Fibroblast of lung (primary cell): ENCODE measurements at places on chromosomes 2 and 18. TPM values are rescaled to one million over a fixed set of nuclear protein-coding genes. Genes with fewer than 3 reads are reported as not detected.

Gene ONECUT2
- under 0.01 TPM in 2 replicates for total RNA-seq

DNA sequence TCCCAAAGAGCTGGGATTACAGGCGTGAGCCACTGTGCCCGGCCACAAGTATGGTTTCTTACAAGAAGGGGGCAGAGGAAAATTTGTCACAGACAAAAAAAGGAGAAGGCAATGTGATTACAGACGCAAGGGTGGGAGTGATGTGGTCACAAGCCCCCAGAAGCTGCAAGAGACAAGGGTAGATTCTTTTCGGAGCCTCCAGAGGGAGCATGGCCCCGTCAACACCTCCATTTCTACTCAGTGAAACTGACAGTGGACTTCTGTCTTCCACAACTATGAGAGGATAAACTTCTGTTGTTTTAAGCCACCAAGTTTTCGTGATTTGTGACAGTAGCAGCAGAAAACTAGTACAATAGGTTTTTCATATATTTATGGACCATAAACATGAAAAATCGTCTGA is 2.1 kb upstream of the TCF7L1 start:
- H3K36me3 ChIP-seq, result no peaks in the 10 kb centered on the region
- H3K4me3 ChIP-seq, result no peak overlapping the region
- no peaks in the 10 kb centered on the region for H3K27me3 ChIP-seq
- DNase-seq, result peak; percentile 35
- peaks cover 4% of the 10 kb centered on the region for H3K4me1 ChIP-seq
- H3K27ac ChIP-seq, result no peak overlapping the region

DNA sequence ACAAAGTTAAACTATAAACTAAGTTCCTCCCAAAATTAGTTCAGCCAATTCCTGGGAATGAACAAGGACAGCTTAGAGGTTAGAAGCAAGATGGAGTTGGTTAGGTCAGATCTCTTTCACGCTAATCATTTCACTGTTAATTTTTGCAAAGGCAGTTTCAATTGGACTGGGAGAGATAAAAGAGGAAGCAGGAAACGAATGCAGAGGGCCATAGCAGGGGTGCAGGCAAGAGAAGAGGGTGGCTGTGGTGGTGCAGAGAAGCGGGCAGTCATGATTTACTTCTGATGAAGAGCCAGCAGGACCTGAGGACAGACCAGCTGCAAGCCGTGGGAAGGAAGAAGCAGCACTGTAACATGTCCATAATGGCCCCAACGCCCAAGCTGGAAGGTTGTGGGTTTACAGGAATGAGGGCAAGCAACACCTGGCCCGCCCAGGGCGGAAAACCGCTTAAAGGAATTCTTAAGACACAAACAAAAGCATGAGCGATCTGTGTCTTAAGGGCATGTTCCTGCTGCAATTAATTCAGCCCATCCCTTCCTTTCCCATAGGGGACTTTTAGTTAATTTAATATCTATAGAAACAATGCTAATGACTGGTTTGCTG is 4.1 kb upstream of the RMP24 start:
- no peak overlapping the region for H3K27ac ChIP-seq
- H3K36me3 ChIP-seq, result no peaks in the 10 kb centered on the region
- H3K27me3 ChIP-seq, result no peaks in the 10 kb centered on the region
- peaks cover 1% of the 10 kb centered on the region for H3K4me1 ChIP-seq

Gene VIT
- 0.17 and 0.77 TPM in 2 replicates for total RNA-seq

Gene GATA6
- total RNA-seq, result 6.3 and 10.0 TPM in 2 replicates

DNA sequence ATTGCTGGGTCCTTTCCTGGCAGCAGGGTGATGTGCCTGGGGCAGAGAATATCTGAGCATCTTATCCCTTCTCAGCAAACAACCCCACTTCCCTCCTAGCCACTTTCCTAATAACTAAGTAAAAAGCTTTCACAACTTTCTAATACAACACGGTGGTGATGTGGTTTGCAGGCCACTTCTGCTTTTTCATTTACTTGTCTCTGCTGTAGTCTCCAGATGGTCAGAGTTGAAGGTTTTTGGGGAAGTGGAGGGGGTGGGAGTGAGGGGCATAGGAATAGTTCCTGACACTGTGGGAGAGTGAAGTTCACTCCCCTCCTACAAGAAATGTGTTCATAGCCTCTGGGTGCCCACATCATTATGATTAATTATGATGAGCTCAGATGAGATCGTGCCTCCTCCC is 11.6 kb downstream of the OXER1 start:
- H3K27ac ChIP-seq, result no peak overlapping the region
- no peaks in the 10 kb centered on the region for H3K27me3 ChIP-seq
- DNase-seq, result no peak

DNA sequence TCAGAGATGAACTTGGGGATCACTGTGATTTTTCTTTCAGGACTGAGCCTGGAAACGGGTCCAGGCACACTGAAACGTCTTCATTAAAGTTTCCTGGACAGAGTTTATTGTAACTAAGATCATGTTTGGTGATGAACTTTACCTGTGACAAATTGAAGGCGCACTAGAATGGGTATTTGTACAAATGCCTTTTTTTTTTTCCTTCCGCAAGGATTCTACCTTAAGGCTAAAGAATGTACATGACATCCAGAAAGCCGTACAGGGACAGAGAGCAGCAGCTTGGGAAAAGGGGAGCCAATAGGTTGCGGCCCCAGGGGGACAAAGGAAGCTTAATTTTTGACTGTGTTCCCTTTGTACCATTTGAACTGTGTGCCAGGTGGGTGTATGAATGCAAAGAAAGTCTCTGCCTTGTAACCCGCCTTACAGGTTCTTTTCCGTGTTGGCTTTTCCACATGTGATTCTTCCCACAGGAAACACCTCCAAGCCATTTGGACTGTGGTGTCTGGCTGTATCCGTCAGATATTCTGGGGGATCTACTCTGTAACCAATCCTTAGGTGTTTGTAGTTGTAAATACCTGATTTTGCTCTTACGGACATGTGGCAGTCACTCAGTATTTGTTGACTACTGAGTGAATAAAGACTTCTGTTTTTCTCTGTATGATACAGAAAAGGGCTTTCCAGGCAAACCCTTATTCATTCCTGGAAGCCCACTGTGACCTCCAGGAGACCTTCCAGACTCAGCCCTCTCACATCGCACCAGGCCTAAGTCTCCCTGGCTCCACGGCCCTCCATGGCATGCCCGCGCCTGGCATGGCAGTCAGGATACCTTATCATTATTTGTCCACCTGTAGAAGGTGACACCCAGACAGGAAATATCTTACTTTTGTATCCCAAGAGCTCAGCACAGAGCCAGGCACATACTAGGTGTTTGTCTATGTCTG is 1.1 kb downstream of the LRRFIP1 start:
- DNase-seq, result no peak
- H3K27ac ChIP-seq, result peak overlapping the region; percentile 11
- peak overlapping the region; percentile 88 for H3K4me3 ChIP-seq
- peaks cover 2% of the 10 kb centered on the region for H3K27me3 ChIP-seq

DNA sequence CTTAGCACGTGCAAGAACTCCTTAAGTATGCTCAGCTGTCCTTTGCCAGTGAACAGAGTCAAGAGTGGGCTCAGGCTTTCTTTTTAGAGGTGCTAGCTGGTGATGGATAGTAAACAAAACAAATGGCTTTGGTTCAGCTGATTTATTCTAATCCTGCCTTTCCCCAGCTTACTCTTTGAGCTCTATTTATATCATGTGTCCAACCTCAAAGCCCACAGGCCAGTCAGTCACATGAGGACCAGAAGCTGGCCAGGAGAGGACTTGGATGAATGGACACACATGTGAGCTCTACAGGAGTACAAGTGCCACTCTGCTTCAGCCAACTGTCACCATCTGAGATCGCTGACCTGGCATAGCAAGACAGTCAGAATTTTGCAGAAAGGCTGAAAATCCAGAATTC is 59.4 kb downstream of the STK39 start:
- no peaks in the 10 kb centered on the region for H3K27me3 ChIP-seq
- no peak overlapping the region for H3K4me3 ChIP-seq
- no peak for DNase-seq
- H3K4me1 ChIP-seq, result peaks cover 6% of the 10 kb centered on the region

Gene PARD3B
- 14.9 and 20.6 TPM in 2 replicates for total RNA-seq

GRCh38 chr2:42199002-42199401 is 29.8 kb downstream of the EML4 start:
- peaks cover 12% of the 10 kb centered on the region for H3K4me1 ChIP-seq
- no peaks in the 10 kb centered on the region for H3K27me3 ChIP-seq
- H3K4me3 ChIP-seq, result no peak overlapping the region
- no peak for DNase-seq
- H3K27ac ChIP-seq, result no peak overlapping the region

- no peak overlapping the region for H3K27ac ChIP-seq
- H3K36me3 ChIP-seq, result no peaks in the 10 kb centered on the region
- DNase-seq, result no peak
These were observed 94.0 kb upstream of the STON1 start for GRCh38 chr2:48435909-48436308.

GRCh38 chr18:50687491-50687890 is 127.6 kb downstream of the MAPK4 start:
- no peak for DNase-seq
- no peaks in the 10 kb centered on the region for H3K4me1 ChIP-seq

DNA sequence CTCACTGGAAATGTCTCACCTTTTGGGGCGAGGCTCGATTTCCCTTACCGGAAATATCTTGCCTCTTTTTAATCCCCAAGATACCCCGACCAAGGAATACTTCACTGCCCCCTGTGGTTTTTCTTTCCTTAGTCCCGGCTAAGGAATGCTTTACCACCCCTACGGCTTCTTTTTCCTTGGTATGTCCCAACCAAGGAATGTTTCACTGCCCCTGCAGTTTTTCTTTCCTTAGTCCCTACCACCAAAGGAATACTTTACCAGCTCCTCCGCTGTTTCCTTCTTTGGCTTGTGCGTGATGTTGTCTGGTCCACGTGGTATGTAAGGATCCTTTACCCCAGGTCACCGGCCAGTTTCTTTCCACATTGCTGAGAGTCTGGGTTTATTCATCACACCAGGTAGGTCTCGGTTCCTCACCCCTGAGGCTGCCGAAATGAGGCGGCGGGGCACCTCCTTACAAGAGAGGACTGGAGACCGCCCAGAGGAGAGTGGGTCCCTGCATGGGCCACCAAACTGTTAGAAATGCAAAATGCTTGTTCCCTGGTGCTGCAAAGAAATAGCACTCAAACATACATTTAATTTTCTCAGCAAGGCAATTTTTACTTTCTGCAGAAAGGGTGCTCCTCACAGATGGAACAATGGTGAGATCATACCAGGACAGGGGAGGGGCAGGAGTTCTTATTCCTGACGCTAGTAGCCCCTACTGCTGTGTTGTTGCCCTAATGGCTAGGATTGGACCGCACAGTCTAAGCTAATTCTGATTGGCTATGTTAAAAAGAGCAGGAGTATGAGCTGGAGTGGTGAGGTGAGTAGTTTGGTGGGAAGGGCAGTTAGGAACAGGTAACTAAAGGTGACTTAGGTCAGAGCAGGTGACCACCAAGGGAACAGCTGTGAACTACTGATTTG is 33.4 kb upstream of the CLASP1 start:
- no peak overlapping the region for H3K4me3 ChIP-seq
- H3K27ac ChIP-seq, result no peak overlapping the region
- no peaks in the 10 kb centered on the region for H3K4me1 ChIP-seq
- H3K27me3 ChIP-seq, result no peaks in the 10 kb centered on the region

DNA sequence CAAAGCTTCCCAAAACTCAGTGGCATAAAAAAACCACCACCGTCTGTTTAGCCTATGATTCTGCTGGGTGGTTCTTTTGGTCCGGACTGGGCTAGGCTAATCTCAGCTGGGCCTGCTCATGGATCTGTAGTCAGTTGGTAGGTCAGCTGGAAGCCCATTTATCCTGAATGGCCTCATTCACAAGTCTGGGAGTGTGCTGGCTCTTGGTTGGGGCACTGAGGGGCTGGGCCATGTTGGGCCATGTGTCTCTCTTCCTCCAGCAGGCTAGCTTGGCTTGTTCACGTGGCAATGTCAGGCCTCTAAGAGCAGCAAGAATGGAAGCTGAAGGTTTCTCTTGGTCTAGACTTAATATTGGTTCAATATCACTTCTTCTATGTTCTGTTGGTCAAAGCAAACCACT is 95.7 kb upstream of the HS6ST1 start:
- no peak overlapping the region for H3K4me3 ChIP-seq
- no peak overlapping the region for H3K27ac ChIP-seq
- H3K4me1 ChIP-seq, result peaks cover under 1% of the 10 kb centered on the region
- H3K27me3 ChIP-seq, result no peaks in the 10 kb centered on the region
- DNase-seq, result no peak
- no peaks in the 10 kb centered on the region for H3K36me3 ChIP-seq

Gene CLIP4
- 123 and 127 TPM in 2 replicates for total RNA-seq

DNA sequence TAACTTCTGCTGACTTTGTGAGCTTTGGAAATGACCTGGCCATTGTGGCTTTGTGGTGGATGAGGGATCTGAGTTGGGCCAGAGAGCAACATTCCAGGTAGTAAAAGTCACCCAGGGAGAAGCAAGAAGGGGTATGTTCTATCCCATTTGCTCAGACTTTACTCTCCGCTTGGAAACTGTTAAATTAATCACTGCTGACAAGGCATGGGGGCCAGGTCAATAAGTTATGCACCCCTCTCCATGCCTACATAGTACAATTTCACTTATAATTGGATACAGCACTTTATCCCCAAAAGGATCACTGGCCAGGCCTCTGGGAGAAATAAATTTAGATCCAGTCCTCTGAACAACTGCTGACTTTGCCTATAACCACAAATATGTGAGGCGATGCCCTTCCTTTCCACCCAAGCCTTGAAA is 92.1 kb downstream of the RPRM start:
- no peaks in the 10 kb centered on the region for H3K36me3 ChIP-seq
- no peak overlapping the region for H3K27ac ChIP-seq
- H3K4me1 ChIP-seq, result no peaks in the 10 kb centered on the region
- H3K4me3 ChIP-seq, result no peak overlapping the region

Gene DAW1
- total RNA-seq, result not detected in 2 replicates

- no peak overlapping the region for H3K27ac ChIP-seq
- peaks cover 31% of the 10 kb centered on the region for H3K4me1 ChIP-seq
- H3K36me3 ChIP-seq, result no peaks in the 10 kb centered on the region
- no peaks in the 10 kb centered on the region for H3K27me3 ChIP-seq
- H3K4me3 ChIP-seq, result no peak overlapping the region
These were observed 16.1 kb upstream of the STAT4 start for GRCh38 chr2:191166756-191167445.

Gene AFTPH
- 38.0 and 43.3 TPM in 2 replicates for total RNA-seq

- no peak overlapping the region for H3K4me3 ChIP-seq
- no peaks in the 10 kb centered on the region for H3K4me1 ChIP-seq
- H3K36me3 ChIP-seq, result no peaks in the 10 kb centered on the region
- H3K27ac ChIP-seq, result no peak overlapping the region
These were observed 25.1 kb downstream of the BAZ2B start for GRCh38 chr2:159591221-159591620.

DNA sequence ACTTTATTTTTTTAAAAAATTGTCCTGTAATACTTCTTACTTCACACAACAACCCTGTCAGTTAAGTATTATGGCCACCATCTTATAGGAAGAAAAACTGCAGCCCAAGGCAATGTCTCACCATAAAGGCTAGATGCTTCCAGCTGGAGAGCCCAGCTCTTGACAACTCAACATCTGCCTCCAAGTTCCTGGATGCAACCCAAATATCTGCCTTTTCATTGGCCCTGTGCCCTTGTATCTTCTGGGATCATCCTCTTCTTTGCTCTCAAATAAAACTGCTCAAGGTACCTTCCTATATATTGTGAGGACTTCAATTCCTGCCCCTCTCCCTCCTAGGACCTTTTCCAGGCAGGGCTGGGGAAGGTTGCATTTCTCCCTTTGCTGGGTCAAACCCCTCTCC is 69.5 kb downstream of the BIN1 start:
- DNase-seq, result no peak
- H3K4me1 ChIP-seq, result no peaks in the 10 kb centered on the region
- H3K27me3 ChIP-seq, result no peaks in the 10 kb centered on the region
- no peak overlapping the region for H3K4me3 ChIP-seq

GRCh38 chr18:65091744-65092329 is 659.0 kb upstream of the CDH7 start:
- H3K27me3 ChIP-seq, result no peaks in the 10 kb centered on the region
- H3K36me3 ChIP-seq, result no peaks in the 10 kb centered on the region
- no peak overlapping the region for H3K27ac ChIP-seq
- H3K4me1 ChIP-seq, result no peaks in the 10 kb centered on the region
- H3K4me3 ChIP-seq, result no peak overlapping the region
- DNase-seq, result peak; percentile 2
